ENCODE measurements at places on chromosomes 3 and 15. TPM values are rescaled to one million over a fixed set of nuclear protein-coding genes. Genes with fewer than 3 reads are reported as not detected.

POPDC2 gene
- total RNA-seq = 605 TPM

SLC24A5 gene
- not detected for total RNA-seq

MYL3 gene
- total RNA-seq = 11,437 TPM

ABCF3 gene
- total RNA-seq = 68.2 TPM

EXD1 gene
- not detected for total RNA-seq

ADCY5 gene
- total RNA-seq = 232 TPM

DNA sequence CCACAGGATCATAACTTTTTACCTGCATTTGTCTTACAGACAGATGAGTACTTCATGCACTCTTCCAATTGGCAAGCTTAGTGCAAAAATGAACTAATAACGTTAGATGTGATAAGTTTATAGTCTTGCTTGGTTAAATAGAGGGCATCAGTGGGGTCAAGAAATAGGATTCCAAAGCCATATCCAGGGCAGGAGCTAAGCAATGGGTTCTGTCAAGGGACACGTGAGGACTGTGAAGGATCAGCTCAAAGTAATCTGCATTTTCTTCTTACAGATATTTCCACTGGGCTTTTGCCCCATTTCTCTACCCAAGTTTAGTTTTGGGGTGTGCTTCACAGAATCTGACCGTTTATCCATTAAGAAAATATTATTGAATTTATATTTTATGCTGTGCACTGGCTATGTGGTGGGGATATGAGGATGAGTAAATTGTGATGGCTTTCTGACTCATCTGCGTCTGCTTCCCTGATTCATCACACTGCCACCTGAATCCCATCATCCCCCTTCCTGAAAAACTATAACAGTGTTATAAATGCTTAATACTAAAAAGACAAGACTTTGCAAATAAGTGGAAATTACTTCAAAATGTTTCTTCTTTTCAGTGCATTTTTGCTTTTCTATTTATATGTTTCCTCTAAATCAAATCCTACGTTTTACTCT lies 17.5 kb downstream of the PPP2R3A start:
- no peak for DNase-seq

DNA sequence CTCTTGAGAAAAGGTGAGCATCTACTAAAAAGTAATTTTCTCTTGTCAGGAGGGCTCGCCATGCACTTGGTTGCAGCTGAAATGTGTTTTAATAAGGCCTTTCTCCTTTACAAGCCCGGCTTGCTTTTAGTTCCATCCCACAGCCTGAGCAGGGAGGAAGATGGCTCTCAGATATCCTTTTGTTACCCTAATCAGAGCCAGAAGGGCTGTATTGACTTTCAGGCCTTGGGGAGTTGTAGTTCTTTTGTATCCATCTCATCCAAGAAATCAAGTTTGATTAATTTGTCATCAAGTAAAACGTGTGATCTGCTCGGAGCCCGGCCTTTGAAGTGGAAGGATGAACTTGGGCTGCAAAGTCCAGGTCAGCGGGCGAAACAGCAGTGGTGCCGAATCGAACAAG lies 52.9 kb downstream of the EIF4E3 start:
- DNase-seq = no peak

DNA sequence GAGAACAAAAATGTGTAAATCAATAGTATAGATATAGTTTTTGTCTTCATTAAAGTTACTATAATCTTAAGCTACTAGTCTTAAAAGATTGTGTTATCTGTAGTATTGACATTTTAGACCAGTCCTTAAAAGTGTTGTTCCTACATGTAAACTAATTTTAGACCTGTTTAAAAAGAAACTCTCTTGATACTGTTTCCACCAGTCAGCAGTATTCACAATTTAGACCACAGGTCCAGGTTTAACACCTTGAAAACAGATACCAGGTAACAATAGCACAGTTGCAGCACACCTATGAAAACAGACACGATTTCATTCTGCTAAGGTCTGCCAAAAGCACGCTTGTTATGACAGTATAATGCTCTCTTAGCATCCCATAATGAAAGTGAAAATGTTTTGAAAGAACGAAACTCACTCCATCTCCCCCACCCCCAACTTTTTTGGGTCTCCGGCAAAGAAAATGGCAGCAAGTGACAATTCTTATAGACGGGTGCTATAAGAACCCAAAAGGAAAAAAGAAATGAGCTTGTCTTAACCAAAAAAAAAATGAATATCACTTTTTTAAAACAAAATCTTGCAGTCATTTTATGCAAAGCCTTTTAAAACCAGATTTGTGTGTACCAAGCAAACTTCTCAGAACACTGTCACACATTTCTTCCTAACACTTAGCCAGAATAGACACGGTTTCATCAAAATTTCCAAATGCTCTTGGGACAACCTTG lies 1.6 kb downstream of the EIF4E3 start:
- no peak for DNase-seq

DNA sequence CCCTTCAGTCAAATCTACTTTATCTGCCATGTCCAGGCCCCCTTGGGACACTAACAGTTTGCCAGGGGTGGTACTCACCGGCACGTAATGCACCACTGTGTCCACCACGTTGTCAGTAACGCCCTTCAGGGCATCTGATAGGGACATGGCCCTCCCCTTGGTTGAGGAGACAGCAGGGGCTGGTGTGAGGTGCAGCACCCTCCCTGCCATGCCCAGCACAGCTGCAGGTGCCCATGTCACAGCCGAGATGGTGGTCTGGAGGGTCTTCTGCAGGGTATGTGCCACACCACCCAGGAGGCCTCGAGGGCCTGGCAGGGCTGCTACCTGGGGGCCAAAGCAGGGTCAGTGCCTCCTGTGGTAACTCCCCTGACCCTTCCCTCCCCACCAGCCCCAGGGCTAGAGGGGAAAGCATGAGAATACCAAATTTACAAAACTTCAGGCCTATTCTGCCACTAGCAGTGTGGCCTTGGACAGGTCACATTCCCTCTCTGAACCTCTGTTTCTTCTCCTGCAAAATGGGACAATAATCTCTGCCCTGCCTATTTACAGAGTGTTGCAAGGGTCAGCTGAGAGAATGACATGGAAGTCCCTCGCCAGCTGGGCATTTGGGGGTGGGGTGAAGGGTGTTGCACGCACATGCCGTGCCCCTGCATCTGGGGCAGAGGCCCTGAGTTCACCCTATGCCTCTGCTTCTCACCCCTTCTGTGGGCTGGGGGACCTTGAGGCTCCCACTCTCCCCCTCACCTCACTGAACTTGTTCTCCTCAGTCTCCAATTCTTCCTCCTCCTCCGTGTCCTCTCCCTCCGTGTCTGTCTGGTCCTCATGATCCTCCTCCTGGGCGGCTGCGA lies 11.8 kb upstream of the KIF7 start:
- no peak for DNase-seq

GRCh38 chr3:82294609-82295008 lies 533.2 kb upstream of the GBE1 start:
- no peak for DNase-seq

- no peak for DNase-seq
Observed at GRCh38 chr3:43055393-43055792, 50.5 kb downstream of the POMGNT2 start.

GRCh38 chr3:13325892-13326443 lies 94.2 kb downstream of the NUP210 start:
- DNase-seq = no peak

DNA sequence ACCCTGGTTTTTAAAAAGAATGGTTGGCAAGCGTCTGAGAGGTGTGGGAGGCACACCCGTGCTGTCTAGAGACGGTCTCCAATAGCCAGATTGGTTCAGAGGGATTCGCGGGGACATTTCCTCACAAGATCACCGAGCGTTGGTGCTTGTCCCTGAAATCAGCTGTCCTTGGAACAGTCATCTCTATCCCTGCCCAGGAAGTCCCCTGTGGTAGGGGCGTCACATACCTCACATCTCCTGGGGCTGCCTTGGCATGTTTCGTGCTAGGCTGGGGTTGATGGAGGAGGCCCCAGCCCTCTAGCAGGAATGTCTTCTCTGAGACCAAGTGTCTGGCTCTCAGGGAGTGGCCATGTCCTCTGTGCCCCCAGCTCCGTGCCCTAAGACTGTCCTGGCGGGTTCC lies 6.8 kb downstream of the FBLN2 start:
- no peak for DNase-seq
